T follicular helper cell (primary cell): ENCODE measurements at places on chromosomes 5 and 9.

DNA sequence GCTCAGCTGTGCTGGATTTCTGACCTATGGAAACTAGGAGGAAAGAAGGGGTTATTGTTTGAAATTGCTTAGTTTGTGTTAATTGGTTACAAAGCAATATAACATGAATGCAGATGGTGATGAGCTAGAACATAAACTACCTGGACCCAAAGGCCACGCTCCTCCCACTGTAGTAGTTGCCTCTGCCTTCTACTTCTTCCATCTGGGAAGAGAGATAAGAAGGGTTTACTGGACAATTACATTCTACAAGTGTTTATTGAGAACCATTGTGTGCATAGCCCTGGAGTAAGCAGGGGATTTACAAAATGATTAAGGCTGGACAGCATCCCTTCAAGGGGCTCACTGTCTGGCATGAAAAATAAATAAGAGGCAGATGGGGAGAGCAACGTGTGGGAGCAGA is 355.3 kb upstream of the TRPC7 start:
- no peak for DNase-seq

DNA sequence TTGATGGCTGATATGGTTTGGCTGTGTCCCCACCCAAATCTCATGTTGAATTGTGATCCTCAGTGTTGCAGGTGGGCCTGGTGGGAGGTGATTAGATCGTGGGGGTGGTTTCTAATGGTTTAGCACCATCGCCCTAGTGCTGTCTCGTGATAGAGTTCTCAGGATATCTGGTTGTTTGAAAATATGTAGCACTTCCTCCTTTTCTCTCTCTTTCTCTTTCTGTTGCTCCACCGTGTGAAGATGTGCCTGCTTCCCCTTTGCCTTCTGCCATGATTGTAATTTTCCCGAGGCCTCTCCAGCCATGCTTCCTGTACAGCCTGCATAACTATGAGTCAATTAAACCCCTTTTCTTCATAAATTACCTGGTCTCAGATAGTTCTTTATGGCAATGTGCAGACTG is 111.6 kb downstream of the SREK1 start:
- DNase-seq, result no peak

- DNase-seq, result no peak
These were observed 44.0 kb upstream of the RNU6ATAC start for GRCh38 chr9:134208310-134208841.

GRCh38 chr5:30030101-30030500 is 1163.4 kb upstream of the CDH6 start:
- DNase-seq, result no peak

- no peak for DNase-seq
These were observed 172.5 kb upstream of the OTULINL start for GRCh38 chr5:14408969-14409586.

GRCh38 chr9:19231904-19232822 is 1.7 kb downstream of the DENND4C start:
- DNase-seq, result no peak

DNA sequence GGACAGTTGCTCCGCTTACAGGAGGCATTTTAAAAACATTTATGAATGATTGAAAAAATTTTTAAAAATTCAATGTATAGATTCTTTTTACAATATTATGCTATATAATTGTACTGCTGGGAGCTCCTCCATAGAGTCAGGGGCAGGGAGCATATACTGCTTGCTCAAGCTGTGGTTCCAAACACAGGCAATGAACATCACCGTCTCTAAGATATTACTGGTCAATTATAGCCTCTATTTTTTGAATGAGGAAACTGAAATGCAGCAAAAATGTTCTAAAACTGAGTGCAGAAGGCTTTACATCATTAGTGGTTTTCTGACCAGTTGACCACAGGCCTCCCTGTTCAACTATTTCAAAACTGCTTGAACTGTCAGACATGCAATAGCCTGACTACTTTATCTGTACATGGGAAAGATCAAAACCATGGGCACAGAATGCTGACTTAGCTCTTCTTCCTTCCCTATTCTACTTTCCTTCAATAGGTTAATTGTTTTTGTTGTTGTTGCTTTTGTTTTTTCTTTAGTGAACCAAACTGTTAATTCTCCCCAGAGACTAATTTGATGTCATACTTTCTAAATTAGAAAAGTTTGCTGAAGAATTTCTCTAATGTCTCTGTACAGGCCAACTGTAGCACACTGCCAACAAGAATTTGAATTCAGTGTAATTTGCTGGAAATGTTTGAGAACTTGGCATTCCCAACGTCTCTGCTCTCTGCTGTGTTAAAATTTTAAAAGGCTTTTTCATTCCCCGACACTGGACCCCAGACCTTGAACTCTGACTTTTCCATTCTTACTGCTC is 107.6 kb upstream of the MPDZ start:
- DNase-seq, result no peak

DNA sequence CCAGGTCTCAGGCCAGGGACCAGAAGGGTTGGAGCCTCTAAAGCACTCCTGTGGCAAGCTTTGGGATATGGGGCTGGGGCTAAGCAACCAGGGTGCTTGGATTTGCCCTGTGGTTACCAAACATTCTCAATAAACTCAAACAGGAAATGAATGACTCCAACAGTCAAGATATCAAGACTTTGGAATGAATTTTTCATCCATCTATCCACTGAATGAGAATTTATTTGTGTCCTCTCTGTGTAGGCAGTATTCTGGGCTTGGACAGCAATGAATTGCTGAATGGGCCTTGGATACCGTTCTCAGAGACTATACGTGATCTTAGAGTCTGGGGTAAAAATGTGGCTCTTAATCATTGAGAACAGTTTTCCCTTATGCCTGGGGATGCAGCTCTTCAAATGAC is 212.5 kb downstream of the DAB2IP start:
- no peak for DNase-seq
